AG09309 (cell line): ENCODE measurements at places on chromosomes 7 and 10.

DNA sequence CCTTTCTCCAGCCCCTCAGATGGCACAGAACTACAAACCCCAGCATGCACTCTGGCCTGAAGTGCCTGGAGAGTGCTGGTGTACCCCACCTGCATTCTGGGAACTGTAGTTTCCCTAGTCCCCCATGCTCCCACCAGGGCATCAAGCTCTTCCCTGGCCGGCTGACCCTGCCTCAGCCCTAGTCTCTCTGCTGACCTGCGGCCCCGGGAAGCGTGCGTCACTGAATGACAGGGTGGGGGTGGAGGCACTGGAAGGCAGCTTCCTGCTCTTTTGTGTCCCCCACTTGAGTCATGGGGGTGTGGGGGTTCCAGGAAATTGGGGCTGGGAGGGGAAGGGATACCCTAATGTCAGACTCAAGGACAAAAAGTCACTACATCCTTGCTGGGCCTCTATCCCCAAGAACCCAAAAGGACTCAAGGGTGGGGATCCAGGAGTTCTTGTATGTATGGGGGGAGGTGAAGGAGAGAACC lies 2.1 kb downstream of the NOS3 start:
- DNase-seq, result no peak

GRCh38 chr7:35314354-35314753 lies 60.5 kb upstream of the TBX20 start:
- no peak for DNase-seq

DNA sequence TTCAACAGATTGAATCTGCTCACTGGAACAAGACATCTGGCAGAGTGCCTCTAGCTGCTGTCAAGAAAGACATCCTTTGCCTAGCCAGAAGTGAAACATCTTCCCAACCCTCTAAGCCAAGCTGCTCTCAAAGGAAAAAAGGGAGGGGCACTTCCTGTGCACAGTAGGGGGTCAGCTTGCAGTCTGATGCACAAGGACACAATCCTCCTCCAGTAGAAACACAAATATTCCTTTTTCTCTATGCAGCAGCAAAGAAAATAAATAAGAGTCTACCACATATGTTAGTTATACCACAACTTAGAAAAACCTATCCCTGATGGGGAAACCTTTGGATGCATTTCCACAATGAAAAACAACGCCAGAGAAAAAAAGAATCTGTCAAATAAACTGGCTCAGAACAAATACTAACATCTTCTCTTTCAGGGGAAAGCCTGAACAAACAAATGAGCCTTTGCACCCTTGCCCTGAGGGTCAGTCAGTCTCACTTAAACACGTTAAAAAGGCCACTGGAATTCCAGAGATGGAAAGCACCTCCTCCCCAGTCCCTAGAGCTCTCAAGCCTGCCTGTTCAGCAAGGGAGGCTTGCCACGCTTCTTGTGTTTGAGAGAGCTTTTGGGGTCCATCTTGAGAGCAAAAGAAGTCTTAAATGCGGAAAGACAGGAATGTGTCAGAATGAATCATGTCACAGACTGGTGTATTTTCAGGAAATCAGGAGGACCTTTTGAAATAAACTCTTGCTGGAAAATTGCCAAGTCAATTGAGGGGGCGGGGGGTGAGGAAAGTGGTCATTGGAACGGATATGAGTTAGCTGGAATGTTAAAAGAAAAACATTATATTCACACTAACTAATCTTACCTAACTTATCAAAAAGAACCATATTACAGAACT lies 7.5 kb downstream of the LAMB1 start:
- DNase-seq, result no peak

GRCh38 chr7:20444030-20444800 lies 113.5 kb downstream of the ITGB8 start:
- peak; percentile 21 for DNase-seq

GRCh38 chr10:118742782-118743181 lies 12.0 kb downstream of the CACUL1 start:
- DNase-seq, result no peak

GRCh38 chr10:108852211-108852610 lies 1071.1 kb downstream of the XPNPEP1 start:
- DNase-seq, result no peak

DNA sequence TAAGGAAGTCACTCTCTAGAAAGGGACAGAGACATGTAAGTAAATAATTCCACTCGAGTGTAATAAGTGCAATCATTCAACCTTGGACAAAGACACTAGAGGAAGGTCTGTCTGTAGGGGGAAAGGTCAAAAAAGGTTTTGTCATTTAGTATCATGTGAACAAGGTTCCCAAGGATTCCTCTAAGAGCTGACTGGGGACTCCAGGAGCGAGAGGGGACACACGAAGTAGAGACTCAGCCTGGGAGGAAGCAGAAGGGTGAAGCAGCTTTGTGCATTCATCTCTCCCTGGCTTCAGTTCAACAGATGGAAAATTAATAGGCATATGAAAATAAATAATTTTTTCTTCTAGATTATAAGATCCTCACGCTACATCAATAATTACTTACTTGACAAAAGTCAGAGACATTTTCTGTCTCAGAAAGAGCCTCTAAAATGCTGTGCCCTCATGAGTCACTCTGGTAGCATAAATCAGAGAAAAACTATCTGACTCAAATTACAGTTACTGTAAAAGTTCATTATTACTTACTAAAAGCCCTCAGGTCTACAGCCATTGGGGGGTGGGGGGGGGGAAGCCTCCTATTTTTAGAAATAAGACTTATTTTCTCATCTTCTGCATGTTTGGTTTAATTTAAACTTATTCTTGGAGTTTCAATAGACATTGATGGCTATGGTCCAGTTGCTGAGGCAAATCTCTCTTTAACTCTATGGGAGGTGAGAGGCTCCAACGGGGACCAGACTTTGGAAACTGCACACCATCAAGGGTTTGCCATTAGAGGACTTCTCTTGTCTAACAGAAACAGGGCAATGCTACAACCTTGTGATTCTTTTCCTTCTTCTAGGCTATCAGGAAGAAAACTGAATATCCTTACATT lies 275.1 kb upstream of the KLF14 start:
- no peak for DNase-seq
